ENCODE measurements at places on chromosomes 7 and 10. TPM values are rescaled to one million over a fixed set of nuclear protein-coding genes. Genes with fewer than 3 reads are reported as not detected.

- DNase-seq = no peak
Observed at GRCh38 chr7:14054125-14054524, 64.7 kb upstream of the ETV1 start.

SLC26A3 gene
- 0.93 TPM for total RNA-seq

FZD1 gene
- total RNA-seq = 0.07 TPM

NPC1L1 gene
- total RNA-seq = 0.06 TPM

GRCh38 chr10:1754506-1755153 lies 17.3 kb upstream of the ADARB2 start:
- no peak for DNase-seq

GRCh38 chr10:26781797-26782196 lies 79.0 kb downstream of the ABI1 start:
- DNase-seq = no peak

GRCh38 chr10:35433851-35434426 lies 97.6 kb downstream of the CCNY start:
- DNase-seq = no peak

DNA sequence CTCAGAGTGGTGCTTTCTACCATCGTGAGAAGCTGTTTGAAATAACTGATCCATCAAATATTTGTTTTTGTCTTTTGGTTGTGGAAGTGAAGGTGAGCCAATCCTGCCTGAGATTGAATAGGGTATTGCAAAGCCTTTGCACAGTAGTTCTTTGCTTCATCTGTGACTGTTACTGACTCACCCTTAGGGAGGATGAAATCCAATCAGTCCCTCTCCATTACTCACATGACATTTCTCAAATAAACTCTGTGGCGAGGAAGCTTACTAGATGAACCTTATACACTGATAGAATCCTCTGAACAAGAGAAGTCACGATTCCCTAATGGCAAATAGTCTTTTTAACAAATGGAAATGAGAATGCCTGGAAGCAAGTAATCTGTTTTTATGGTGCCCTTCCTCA lies 31.9 kb downstream of the HEPACAM2 start:
- DNase-seq = no peak

DNA sequence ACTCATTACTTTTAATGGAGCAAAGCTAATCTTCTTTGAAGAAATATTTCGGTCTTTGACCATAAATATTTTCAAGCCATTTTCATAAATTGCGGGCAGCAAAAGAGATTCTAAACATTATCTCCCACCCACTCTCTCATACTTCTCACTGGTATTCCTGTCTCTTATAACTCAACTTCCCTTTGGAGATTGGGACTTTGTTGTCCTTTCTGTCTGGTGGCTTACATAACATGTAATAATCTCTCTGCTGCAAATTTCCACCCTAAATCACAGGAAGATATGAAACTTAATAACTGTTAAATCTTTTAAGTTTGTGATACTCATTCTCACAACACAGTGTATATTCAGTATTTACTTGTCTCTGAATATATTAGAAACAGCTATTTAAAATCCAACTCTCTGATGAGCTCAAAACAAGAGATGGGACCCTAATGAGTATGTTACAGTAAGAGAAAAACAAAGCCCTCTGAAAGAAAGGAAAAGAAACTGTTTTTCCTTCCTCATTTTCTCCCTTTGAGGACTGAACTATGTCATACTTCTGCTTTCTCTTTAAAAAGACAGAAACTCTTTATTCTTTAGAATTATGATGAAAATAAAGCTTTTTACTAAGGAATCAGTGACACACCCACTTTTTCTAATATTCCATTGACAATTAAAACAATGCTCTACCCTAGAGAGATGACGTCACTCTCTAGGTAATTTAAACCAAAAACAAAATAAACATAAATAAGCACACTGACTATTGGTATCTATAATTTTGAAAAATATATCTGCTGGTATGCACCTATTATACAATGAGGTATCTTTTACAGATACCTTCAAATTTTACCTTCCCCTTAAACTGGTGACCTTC lies 14.7 kb downstream of the CALCR start:
- no peak for DNase-seq

GRCh38 chr10:15335508-15335907 lies 35.6 kb downstream of the FAM171A1 start:
- no peak for DNase-seq

KCNH2 gene
- 3.0 TPM for total RNA-seq

BCAP29 gene
- total RNA-seq = 13.4 TPM

DNA sequence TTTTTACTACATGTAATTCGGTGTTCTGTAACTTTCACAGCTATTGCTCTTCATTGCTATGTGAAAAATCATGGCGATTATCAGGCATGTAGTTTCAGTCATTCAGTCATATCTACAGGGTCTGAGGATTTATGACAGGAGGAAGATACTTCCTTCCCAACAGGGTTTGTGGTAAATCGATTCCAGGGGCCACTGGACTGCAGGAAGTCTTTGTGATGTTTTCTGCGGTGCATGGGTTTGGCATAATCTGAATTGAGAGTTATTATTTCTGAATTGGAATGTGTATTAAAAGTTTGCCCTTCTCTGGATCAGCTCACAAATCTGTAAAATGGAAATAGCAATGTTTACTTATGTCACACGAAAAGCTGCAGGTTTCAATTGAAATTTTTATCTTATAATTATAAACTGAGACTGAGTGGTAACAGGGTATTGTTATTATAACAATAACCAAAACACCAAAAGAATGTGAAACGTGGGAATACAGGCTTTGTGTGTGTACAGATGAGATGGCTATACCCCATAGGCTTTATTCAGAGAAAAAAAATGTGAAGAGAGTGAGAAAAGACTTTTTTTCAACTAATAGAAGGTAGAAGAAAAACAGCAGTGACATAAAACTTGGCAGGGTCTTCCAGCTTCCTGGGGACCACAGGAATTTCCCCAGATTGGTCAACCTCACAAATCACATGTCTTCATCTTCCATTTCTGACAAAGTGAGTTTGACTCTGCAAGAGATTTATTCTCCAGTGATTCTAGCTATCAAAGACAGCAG lies 307.7 kb upstream of the NFE2L3 start:
- no peak for DNase-seq

DNA sequence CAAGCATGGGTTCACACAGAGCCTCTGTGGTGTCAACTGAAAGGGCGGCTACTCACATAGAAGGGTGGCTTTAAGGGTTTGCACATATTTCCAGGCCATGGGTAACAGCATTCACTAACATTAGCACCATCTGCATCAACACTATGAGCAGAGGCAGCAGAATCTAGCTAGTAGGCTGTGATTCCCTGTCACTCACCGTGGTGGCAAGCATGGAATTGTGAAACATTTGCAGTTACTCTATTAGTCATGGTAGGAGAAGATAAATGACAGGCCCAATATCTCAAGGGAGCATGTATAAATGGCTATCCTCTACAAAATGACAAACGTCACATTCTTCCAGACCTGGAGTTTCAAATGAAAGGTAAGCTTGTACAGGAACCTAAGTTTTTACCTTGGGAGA lies 32.2 kb upstream of the CUBN start:
- DNase-seq = no peak

DNA sequence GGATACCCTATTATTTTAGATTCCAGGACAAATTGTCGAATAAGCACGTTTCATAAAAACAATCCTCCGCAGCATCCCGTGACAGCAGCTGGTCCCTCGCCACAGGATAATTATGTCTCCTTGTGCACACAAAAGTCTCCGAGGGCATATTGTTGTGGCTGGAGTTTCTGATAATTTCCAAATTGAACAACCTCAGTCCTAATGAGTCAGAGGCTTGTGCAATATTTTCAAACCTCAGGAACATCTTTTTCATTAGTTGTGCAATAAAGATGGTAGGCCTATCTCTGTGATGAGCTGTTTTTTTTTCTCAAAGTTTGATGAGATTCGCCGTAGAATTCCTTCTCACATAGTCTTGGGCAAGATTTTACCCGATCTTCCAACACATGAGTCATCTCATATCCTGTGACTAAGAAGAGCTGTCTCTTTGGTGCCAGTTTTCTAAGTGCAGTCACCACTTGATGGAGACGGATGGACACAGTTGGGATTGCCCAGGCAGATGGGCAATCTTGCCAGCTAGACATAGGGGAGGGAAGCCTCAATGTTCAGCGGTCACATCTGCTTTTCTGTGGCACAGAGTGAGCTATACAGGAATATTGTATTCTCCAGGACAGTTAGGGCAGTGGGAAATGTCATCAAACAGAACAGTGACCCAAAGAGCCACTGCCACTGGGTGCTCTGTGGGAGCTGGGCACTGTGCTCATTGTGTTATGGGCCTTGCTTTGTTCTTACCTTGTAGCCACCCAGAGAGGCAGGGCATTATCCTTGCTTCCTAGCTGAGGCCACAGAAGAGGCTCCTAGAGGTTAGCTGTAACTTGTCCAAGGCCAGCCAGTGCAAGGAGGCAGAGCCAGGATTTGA lies 7.8 kb downstream of the HTRA1 start:
- DNase-seq = no peak

DNA sequence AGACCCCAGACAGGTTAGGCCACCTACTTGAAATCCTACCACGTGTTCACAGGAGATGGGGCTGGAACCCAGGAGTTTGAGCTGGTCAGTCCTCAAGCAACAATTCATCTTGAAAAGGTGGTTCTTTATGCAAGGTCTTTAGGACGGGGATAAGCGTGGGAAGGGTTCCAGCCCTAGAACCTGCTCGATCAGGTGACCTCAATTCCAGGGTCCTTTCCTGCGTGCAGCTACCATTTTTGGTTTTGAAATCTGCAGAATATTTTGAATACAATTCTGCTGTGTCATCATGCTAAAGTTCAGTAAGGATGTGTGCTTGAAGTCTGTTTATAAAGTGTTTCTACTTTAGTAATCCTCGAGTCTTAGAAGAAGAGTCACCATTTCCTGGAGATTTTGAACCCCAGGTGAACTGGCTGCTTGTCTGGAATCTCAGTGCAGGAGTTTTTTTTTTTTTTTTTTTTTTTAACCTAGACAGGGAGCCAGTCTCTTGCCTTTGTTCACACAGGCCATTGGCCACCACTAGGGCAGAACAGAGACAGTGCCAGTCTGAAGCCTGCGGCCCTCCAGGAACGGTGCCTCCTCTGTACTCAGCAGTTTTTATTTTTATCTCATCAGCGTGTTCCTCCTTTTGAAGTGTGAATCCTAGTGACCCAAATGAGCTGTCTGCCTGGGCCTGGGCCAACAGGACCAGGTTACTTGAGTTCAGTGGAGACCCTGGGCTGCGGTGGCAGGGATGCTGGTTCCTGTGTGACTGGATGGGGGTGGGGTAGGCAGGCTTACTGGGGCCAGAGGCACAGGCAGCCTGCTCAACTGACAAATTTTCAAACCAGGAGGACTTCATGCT lies 54.6 kb downstream of the EEPD1 start:
- DNase-seq = no peak

DNA sequence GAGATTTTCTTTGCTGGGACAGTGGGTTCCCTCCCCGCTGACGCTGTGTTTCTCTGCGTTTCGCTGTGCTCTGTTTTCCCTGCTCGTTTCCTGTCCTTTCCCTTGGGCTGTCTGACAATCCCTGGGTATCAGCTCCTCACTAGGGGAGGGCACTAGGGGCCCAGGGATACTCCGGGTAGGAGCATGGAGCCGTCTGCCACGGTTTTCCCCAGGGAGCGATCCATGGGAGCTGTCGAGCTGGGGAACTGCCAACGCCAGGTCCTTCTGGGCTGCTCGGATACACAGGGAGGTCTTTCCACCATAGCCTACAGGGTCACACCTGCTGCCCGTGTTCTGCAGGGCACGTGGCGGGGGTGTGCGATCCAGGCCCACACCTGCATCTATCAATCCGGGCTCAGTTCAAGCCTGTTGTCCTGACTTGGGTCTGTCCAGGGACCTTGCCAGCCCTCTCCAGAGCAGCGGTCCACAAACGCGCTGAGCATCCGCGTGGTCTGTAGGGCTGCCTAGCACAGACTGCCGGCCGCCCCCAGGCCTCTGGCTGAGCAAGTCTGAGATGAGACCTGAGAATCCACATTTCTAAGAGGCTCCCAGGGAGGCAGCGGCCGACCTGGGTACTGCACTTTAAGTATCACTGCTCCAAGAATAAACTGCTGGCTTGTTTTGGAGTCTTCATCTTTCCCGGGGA lies 263.1 kb downstream of the ELFN1 start:
- DNase-seq = no peak

DNA sequence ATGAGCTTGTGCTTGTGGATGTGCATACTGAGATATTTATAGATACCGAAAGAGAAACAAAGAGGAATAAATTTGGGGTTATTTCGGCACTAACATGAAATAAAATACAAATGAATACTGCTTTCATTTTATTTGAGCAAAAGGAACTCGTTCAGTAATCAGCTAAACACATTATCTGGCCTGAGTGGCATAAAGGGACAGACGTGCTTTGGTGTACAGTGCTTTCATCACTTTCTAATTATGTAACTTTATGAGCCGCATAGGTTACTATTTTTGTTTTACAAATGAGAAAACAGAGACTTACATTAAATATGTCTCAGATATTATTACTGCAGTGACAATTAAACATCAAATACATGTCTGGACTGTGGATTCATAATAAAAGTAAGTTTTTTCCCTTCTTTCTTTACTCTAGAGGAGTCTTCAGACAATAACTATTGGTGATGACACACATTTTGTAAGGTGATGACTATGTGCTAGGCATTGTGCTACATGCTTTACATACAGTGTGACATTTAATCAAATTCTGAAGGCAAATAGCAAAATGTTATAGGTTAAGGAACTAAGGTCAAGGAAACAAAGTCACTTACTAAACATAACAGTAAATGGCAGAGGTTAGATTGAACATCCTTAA lies 503.3 kb downstream of the SORCS1 start:
- no peak for DNase-seq

PRSS1 gene
- not detected for total RNA-seq

- no peak for DNase-seq
Observed at GRCh38 chr7:113099284-113099919, 12.8 kb upstream of the GPR85 start.

GRCh38 chr7:44269417-44269816 lies 56.0 kb downstream of the CAMK2B start:
- no peak for DNase-seq

- DNase-seq = no peak
Observed at GRCh38 chr10:115059301-115059898, 33.8 kb upstream of the ATRNL1 start.

GRCh38 chr7:7709291-7709690 lies 9.1 kb downstream of the RPA3 start:
- DNase-seq = no peak

GRCh38 chr10:23171232-23171876 lies 20.8 kb upstream of the PTF1A start:
- no peak for DNase-seq

DNA sequence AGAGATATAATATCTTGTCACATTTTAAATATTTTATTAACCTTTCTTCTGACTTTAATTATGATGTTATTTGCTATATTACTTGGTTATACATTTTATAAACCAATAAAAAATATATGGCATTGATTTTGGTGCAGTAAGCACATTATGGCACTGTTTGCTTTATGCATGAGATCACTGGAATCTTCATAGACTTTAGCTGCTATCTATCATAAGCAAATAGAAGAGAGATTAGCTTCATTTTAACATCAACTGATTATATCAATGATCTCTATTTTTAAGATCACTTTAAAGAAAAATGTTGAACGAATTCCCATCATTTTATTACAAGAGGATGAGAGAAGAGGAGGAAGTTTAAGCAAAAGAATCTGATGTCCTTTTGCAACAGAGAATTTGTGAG lies 58.6 kb upstream of the CDK1 start:
- DNase-seq = no peak

- no peak for DNase-seq
Observed at GRCh38 chr10:113473011-113473410, 79.8 kb upstream of the HABP2 start.

CHST3 gene
- not detected for total RNA-seq

CTTNBP2 gene
- total RNA-seq = not detected
